Mammary epithelial cell (primary cell): ENCODE measurements at places on chromosomes 4 and X.

GRCh38 chrX:96211953-96212352 is 472.7 kb upstream of the DIAPH2 start:
- no peak for DNase-seq

DNA sequence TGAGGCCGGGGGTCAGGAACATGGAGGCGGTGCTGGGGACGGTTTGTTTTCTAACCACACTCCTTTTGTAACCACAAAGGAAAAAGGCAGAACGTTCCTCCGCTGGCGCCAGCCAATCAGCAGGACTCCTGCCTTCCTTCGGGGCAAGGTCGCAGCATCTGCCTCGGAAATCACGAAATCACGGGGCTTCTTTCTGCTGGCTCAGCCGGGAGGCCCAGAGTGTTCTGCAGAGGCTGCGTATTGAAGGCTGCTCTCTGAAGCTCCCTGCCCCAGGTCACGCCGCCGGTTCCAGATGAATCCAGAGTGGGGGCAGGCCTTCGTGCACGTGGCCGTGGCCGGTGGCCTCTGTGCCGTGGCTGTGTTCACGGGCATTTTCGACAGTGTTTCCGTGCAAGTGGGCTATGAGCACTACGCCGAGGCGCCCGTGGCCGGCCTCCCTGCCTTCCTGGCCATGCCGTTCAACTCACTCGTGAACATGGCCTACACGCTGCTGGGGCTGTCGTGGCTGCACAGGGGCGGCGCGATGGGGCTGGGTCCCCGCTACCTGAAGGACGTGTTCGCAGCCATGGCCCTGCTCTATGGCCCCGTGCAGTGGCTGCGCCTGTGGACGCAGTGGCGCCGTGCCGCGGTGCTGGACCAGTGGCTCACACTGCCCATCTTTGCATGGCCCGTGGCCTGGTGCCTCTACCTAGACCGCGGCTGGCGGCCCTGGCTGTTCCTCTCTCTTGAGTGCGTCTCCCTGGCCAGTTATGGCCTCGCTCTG is 9.4 kb downstream of the TMEM187 start:
- DNase-seq: no peak

DNA sequence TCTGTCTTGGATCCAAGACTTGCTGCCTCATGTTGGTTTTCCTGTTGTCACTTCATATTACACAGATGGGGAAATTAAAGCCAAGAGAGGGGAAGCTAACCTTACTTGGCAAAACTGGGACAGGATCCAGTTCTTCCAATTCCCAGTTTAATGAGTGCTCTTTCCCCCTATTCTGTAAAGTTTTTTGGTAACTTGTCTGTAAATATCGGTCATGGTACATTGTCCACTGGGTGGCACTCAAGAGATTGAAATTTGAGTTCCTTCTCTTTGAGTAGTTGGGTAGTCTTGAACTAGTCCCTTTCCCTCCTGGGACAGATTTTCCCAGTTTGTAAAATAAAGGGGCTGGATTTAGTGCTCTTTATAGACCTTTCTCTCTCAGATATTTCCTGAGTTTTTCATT is 12.4 kb upstream of the EOLA2 start:
- DNase-seq: peak; percentile 19

- no peak for DNase-seq
Observed at GRCh38 chr4:152689615-152690501, 10.1 kb upstream of the TMEM154 start.

DNA sequence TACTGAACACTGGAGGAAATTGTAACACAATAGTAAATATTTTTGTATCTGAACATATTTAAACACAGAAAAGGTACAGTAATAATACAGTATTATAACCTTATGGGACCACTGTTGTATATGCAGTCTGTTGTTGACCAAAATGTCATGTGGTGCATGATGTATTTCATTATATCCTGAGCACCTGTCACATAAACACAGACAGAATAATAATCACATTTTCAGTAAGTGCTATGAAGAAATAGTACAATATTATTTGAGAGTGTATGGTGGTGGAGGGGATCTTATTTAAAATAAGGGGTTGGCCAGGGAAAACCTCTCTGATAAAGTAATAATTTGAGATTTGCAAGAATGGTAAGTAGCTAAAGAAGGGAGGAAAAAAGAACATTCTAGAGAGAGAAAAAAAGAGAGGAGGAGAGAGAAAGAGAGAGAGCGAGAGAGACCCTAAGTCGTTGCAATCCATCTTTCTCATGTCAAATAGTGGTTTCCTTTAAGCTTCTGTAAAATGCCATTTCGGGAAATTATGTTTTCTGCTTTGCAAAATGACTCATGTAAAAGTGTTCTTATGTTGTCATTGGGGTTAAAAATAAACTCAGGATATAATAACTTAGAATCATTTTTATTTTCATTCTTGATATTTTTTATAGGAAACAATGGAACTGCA is 19.3 kb upstream of the CLNK start:
- DNase-seq: no peak

- DNase-seq: no peak
Observed at GRCh38 chr4:37082912-37083311, 161.6 kb upstream of the NWD2 start.

DNA sequence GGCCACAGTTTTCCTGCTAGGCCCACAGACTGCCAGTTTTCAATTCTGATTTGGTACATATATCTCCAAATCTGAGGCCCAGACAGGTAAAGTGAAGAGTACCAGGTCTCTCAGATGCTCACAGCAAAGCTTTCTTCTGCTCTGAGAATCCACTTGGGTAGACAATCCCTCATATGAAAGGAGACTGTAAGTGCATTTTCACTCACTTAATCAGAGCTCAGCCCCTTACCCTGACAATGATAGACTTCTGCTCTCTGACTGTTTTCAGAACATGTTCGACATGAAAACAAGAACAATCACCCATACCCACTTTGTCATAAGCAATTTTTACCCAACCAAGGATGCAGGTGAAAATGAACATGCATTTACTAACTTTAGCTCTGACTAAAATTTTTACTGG is 7.1 kb downstream of the GPRIN3 start:
- no peak for DNase-seq

- DNase-seq: peak; percentile 5
Observed at GRCh38 chr4:4542774-4543485, 1.1 kb upstream of the STX18 start.

DNA sequence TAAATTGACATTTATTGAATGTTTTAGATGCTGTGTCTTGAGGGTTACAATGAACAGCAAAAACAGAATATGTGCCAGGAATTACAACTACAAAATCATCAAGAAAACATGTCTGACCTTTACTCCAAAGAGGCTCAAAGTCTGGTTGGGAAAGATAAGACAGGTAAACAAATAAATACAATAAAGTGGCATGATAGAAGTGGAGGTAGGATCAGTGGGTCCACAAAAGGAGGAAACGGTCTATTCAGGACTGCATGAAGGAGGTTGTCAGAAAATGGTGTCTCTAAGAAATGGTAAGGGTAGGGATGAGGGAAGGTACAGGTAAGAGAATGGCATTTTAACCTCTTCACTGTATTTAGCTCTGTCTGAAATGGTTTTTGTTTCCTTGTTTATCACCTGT is 3.8 kb downstream of the ARHGEF38 start:
- no peak for DNase-seq

DNA sequence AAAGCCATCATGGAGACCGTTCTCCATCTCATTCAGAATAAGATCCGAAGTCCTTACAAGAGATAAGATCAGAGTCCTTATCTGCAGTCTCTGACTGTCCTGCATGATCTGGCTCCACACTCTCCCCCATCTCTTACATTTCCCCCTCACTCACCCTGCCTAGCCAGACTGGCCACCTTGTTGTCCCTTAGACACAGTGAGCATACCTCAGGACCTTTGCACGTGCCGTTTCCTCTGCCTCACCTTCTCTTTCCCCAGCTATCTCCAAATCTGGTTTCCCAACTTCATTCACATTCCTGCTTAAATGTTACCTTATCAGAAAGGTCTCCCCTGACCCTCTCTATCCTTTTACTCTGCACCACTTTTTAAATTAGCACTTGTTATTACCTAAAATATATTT is 44.0 kb downstream of the KLHL5 start:
- no peak for DNase-seq

DNA sequence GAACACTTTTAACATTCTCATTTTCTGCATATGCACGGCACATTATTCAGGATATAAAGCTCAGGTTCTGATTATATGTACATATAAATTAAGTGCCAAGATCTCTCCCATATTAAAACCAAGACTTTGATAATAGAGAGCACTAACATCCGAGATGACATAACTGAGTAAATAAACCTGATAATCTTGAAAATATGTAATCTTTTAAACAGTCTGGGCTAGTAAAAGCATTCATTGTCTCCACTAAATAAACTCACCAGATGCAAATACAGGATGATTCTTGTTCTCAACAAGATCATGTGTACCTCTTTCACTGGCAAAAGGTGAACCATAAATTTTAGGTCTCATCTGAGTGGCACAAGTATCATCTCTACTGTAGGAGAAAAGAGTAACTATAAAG is 942.2 kb downstream of the TRAM1L1 start:
- no peak for DNase-seq

DNA sequence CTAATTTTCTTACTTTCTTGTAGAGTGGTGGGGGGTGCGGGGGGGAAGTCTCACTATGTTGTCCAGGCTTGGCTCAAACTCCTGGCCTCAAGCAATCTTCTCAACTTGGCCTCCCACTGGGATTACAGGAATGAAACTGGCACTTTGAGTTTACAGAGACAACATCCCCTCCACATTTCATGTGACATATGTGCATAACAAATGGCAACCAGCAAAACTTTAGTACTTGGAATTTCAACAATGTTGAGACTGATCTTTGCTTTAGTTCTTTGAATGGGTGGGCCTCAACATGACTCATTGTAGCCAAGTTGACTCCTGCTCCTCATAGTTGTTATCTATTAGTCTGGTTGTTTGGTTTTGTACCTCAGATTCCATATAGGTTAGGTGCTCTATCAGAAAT is 11.4 kb upstream of the FMR1 start:
- DNase-seq: no peak

GRCh38 chr4:187208651-187209050 is 485.0 kb upstream of the FAT1 start:
- no peak for DNase-seq

- no peak for DNase-seq
Observed at GRCh38 chr4:157886645-157887044, 286.2 kb downstream of the GASK1B start.

DNA sequence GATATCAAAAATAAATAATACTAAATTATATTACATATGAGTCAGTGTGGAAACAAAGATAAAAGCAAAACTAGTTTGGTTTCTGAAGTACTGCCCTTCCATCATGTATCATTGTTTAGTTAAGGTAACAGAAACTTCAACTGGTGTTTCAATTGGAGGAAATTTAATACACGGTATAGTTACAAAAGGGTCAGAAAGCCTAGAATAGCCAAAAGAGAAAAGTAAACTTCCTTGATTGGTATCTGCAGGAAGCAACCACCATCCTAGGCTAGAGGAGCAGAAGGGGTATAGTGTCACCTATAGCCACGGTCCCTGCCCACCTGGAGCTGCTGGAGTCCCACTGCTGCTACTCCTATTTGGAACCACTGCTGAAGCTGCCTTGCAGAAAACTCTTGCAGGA is 185.6 kb downstream of the SLC7A11 start:
- DNase-seq: no peak

DNA sequence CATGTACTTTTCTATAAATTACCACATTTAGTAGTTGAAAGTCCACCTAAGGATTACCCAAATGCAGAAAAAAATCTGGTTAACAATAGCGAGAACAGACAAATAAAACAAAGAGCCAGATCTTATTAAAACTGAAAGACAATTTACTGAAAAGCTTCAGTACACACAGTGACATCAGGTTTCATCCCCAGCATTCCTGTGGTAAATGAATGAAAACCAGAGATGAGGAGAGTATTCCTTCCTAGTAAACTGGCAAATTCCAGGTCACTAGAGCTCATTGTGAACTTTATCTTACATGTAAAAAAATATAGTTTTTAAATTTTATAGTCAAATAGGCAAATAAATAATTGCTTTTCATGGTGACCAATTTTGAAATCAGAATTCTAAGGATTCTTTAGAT is 1290.5 kb downstream of the ADGRL3 start:
- peak; percentile 4 for DNase-seq

- DNase-seq: no peak
Observed at GRCh38 chr4:74464291-74464690, 19.4 kb downstream of the AREG start.

GRCh38 chr4:120431180-120431579 is 364.5 kb upstream of the MAD2L1 start:
- no peak for DNase-seq

GRCh38 chr4:141513866-141514265 is 122.5 kb upstream of the IL15 start:
- no peak for DNase-seq

DNA sequence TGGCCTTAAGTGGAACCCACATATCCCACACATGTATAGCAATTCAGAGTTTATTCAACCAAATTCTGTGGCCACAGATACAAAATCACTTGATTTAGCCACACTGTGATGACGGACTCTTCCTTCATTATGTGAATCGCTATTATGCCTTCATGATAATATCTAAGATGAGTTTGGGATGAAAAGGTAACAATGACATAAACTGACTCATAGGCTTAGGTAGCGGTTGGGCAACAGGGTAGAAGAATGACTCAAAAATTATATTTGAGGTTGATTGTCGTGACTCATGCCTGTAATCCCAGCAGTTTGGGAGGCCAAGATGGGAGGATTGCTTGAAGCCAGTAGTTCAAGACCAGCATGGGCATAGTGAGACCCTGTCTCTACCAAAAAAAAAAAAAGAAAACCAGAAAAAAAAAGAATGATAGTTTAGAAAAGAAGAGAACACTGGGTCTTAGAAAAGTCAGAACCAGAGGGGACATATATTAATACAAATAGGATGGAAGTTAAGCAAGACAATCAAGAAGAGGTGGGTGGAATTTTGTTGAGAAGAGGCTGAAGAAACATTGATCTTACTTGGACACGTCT is 70.4 kb upstream of the USP9X start:
- peak; percentile 88 for DNase-seq

GRCh38 chr4:113007151-113007550 is 42.3 kb upstream of the ANK2 start:
- DNase-seq: no peak

- no peak for DNase-seq
Observed at GRCh38 chrX:12488771-12489170, 302.4 kb upstream of the PRPS2 start.

DNA sequence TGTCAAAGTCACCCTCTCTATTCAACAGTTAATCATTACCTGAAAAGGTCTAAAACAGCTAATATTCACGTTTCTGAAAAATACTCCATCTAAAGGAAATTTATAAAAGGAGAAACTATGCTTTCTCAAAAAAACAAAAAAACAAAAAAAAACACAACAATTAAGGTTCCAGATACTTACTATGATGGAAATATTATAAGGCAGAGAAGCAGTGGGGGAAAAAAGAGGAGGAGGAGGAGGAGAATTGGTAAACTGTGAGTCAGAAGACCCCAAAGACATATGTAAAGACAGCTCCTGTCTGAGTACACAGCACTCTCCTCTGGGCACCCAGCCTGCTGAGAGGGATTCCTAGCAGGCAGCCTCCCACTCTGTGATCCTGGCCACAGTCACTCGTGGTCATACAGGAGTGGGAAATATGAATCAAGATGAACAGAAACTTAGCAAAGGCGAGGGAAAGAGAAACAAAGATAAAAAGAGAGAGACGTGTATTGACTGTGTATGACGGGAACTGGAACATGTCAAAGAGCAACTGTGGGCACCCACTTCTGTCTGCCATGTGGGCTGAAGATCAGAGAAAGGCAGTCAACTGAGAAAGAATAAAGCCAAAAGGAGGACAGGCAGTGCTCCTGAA is 12.5 kb downstream of the KLHL15 start:
- DNase-seq: no peak

- no peak for DNase-seq
Observed at GRCh38 chr4:133324491-133324890, 175.4 kb downstream of the PCDH10 start.
